ENCODE measurements at places on chromosomes 7 and 10.

DNA sequence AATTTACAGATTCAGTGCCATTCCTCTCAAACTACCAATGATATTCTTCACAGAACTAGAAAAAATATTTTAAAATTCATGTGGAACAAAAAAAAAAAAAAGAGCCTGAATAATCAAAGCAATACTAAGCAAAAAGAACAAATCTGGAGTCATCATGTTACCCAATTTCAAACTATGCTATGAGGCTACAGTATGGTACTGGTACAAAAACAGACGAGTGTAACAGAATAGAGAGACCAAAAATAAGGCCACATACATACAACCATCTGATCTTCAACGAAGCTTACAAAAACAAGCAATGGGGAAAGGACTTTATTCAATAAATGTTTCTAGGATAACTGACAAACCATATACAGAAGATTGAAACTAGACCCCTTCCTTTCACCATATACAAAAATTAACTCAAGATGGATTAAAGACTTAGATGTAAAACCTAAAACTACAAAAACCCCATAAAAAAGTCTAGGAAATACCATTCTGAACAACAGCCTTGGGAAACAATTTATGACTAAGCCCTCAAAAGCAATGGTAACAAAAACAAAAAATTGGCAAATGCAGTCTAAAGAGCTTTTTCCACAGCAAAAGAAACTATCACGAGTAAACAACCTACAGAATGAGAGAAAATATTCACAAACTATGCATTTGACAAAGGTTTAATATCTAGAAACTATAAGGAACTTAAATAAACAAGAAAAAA is 207.7 kb downstream of the PTN start:
- no peak for DNase-seq

DNA sequence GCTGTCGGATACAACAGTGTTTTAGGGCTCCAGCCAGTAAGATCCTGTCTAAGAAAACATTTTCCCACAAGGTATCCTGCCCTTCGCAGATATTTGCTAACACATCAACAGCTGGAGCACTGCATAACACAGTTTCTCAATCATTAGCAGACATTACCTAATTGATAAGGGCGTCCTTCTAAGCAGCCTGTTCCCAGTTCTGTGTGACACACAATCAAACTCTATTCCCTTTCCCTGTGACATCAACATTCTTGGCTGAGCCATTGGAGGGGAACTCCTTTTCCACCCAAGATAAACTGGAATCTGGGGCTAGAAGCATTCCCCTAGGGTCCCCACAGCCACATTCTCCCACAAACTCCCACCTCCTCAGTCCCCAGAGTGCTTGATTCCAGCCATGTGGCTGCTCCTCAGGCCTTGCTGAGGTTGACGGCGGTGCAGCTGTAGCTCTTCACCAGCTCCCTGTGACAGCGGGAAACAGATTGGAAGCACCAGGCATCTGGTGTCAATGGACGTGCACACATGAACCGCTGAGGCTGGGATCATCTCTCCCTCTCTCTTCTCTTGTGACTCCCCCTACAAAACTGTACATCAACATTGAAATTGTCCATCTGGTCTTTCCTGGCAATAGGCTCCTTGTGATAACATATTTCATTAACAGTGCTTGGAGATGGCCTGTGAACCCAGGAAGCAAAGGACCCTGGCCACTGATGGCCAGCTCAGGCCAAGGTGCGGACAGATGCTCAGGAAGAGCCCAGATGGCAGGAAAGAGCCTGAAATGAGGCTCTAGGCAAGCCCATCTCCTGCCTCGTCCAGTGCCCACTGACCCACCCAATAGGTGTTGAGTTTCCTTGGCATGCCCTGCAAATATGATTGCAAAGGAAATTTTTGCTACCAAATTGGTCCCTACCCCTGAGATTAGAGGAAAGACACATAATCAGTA is 131.1 kb upstream of the TBX20 start:
- no peak for DNase-seq

- no peak for DNase-seq
Measured at GRCh38 chr7:30348083-30348560, 63.7 kb downstream of the ZNRF2 start.

DNA sequence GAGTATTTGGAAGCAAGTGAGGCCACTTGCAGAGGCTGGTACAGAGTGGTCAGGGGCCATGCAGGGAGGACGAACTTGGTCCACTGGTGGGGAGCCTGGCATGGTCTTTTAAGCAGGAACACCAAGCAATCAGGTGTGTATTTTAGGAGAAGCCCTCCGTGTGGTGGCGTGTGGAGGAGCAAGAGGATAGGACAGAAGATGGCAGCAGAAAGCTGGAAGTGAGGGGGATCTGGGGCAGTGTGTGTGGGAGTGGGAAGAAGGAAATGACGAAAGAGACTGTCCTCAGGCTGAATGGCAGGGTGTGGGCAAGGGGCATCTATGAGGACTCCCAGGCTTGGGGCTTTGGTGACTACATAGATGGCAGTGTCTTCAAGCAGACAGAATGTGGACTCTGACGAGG is 51.2 kb downstream of the TEX36 start:
- no peak for DNase-seq

DNA sequence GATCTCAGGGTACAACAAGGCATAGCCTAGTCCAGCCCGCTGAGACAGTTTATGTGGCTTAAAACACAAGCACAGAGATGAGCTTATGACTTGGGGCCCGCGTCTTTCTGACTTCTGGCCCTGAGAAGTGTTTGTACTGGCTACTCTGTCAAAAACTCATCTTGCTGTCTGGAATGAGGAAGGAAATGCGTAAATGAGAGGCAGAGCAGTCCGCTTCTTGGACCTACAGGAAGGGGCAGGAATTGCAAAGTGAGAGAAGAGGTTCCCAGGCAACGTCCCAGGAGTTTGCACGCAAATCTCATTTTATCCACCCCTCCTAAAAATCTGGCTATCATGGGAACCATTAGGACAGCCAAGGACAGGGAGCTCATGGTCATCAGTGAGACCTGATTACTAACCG is 5.5 kb downstream of the ANXA11 start:
- DNase-seq: no peak

GRCh38 chr7:2124604-2125345 is 108.0 kb downstream of the MAD1L1 start:
- no peak for DNase-seq

DNA sequence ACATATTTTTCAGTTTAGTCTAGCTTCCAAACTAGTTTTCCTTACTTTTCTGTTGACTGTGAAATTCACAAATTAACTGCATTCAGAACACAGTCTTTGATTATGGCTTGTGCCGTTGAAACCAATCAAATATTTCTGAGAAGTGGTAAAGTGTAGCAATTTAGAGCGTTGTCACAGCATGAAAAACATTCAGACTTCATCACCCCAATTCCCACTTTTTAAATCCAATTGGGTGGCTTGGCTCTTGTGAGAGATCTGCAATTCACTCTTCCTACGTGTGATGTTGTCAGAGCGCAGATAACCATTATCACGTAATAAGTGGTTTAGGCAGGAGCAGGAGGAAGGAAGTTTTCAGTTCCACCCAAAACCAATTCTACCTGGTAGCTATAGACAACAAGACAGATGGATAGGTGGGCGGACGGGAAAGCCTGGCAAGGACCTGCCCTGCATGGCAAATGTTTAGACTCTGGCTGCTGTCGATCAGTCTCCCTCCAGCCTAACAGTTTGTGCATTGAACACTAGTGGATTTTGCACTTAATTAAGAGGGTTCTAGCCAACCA is 8.9 kb downstream of the COBL start:
- DNase-seq: no peak

DNA sequence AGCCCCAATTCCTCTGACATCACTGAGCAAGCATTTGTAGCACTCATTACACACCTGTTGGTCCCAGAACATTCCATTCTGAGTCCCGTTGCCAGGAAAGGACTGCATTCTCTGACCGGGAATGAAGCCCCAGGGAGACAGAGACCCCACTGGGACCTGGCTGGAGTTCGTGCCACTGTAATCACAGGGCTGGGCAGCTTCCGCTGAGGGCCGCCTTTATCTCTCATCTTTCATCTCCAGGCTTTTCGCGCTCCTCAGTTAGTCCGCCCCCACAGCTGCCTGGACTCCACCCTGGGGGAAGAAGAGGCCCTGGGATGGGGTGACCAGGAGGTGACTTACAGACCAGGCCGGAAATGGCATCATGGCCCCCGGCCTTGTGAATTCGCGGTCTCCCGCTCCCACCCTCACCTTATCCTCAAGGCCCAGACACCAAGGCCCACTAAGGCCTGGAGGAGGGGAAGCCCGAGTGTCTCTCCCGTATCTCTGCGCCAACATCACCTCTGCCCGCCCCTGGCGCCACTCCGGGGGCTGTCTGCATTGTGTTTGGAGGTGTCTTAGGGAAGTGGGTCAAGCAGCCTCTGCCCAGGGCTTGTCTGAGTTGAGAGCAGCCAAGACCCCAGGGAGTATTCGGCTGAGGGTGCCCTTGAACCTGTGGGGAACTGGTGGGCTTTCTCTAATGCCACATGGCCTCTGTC is 75.4 kb downstream of the PROSER2 start:
- no peak for DNase-seq

DNA sequence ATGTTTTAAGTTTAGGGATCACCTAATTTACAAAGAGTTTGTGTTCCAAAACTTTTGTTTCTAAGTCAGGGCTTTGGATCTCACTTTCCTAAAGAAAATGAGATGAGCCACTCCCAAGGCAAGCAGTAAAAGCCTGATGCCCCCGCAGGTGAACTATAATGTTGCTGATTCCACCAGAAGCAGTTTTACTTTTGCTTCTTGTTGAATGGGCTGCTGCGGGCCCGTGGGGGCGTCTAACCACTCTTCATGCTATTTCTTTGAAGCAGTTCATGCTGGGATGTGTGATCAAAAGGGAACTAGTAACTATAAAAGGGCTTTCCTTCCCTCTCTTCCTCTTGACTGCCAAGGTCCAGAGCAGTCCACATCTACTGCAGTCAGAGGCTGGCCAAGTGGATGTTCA is 118.7 kb upstream of the NEBL start:
- no peak for DNase-seq

DNA sequence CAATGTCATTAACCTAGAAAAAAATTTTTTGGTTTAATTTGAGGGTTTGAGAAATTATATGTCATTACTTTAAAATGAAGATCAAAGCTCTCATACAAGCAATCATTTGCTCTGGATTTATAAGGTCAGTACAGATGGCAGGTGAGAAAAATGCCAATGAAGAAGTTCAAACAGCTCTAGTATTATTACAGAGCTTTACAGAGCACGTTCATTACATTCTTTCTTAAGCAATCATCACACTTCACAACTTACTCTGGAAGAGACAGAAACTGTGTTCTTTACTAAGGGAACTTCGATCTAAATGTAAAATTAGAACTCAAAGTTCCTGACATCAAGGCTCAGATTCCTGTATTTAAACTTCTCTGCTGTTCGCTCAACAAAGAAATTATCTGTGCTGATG is 153.4 kb downstream of the ATE1 start:
- no peak for DNase-seq

DNA sequence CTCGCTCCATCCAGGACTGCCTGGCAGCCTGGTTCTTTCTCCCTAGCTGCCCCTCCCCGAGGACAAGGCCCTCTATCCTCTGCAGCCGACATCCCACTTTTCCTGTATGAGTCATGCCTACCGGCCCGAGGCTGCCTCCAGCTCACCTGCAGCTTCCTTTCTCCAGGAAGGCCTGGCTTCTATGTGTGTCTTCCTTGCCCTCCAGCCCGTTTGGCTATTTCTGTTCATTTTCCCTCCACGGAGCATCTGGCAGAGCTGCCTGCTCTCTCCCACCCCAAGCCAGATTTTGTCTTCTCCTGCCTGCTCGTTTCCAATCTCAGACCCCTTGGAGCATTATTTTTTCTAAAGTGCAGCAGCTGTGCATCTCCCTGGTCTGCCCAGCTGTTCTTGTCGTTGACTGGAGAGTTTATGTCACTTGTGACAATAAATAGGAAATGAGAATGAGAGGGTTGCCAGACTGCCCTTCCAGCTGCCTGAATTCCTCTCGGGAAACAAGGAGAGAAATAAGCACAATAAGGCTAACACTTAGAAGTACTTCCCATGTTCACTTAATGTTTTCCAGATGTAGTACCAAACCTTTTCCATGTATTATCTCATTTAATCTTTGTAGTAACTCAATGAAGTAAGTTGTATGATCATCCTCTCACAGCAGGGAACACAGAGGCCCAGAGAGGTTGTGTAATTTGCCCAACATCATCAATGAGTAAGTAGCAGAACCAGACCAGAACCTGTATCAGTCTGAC is 19.7 kb downstream of the UBTD1 start:
- no peak for DNase-seq

- no peak for DNase-seq
Measured at GRCh38 chr7:64849924-64850499, 53.1 kb upstream of the ZNF273 start.

GRCh38 chr7:92781117-92781720 is 55.2 kb downstream of the CDK6 start:
- DNase-seq: no peak

DNA sequence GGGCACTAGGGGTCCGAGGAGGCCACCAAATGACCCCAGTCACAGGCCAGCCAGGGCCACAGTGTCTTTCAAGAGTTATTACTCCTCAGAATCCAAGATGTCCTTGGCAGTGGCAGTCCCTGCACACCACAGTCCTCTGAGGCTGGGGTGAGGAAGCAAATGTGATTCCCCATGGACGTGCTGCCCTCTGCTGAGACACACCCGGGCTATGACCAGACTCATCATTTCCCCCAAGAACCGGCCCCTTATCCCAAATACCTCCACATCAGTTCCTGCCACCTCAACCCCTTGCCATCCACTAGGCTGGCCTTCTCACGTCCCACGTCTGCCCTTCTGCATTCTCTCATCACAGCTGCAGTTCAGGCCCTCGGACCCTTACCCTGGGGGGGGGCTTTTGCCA is 5.0 kb downstream of the PRKAG2 start:
- no peak for DNase-seq

DNA sequence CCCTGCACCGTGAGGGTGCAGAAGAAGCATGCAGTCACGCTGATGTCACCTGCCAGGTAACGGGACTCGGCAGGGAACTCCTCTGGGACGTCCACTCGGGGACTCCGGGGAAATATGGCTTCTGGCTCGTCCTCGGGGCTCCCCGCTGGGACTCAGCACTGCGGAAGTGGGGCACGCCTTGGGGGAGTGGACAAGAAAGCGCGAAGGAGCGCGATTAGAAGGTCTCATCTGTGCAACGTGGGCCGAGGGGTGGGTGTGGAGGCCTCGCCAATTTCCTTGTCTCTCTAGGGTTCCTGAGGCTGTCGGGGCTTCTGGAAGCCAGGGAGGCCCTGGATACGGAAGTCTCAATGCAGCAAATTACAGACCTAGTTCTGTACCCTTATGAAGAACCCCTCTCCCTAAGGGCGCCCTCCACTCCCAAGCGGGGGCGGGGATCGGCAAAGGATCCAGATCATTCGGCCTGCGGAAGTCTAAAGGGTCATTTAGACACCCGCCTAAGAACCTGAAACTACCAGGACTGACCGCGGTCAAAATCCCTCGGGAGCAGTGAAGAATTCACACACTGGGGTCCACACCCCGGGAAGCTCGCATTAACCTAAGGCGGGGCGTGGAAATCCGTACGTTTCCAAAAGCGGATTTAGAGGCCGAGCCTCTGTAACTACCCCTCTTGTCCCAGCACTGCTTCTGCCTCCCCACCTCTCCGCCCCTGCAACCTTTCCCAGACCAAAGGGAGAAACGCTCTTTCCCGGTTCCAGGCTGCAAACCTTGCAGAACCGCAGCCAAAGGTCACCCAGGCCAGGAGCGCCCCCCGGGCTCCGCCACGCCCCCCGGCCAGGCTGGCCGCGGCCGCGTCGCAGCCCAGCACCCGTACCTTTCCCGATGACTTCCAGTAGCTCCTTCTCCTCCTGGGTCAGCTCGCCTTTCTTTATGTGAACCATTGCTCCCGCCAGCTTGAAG is 640 bp downstream of the ANKMY2 start:
- peak; percentile 55 for DNase-seq

Measured in activated CD4-positive, CD25-positive, alpha-beta regulatory T cell treated with anti-CD3 and anti-CD28 coated beads, Interleukin-2, amount 50 U/mL, for 72 hours (primary cell).